ENCODE measurements at places on chromosomes 7 and 10. TPM values are rescaled to one million over a fixed set of nuclear protein-coding genes. Genes with fewer than 3 reads are reported as not detected.

DNA sequence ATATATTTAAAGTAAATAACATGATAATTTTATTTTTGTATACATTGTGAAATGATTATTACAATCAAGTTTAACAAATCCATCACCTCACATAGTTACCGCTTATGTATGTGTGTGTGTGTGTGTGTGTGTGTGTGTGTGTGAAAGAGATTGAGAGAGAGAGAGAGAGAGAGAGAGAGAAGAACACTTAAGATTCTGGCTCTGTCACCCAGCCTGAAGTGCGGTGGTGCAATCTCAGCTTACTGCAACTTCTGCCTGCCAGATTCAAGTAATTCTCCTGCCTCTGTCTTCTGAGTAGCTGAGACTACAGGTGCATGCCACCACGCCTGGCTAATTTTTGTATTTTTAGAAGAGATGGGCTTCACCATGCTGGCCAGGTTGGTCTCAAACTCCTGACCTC is 17.8 kb downstream of the LYZL1 start:
- no peak for DNase-seq

Gene AP4M1
- 26.1 TPM for polyA plus RNA-seq

DNA sequence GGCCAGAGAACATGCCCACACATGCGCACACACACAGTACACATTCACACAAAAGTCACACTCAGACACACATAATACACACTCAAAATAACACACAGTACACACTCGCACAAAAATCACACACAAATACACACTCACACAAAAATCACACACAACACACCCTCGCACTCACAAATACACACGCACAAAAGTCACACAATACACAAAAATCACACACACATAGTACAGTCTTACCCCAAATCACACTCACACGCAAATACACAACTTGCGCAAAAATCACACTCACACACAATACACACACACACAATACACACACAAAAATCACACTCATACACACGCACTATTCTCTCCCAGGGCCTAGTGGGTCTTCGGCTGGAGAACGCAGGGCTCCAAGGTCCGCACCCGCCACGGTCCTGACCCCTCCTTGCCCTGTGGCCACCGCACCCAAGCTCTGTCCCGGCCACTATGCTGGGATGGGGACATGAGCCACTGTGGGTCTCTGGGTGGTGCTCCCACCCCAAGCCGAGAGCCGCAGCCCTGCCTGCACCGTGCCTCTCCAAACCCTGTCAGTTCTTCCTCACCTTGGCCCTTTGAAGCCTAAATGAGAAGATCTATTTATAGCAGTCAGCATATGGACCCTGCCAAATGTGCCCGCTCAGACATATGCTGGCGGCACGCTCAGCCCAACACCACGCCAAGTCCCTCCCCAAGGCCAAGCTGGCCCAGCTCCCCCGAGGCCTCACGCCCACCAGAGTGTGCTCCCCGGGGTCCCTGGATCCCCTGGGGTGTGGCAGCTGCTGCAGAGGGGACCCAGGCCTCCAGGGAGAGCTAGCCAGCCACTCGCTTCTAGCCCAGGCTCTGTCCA is 55.9 kb downstream of the ELFN1 start:
- DNase-seq = no peak

- DNase-seq = no peak
Measured at GRCh38 chr7:101494602-101495329, 132.1 kb downstream of the COL26A1 start.

DNA sequence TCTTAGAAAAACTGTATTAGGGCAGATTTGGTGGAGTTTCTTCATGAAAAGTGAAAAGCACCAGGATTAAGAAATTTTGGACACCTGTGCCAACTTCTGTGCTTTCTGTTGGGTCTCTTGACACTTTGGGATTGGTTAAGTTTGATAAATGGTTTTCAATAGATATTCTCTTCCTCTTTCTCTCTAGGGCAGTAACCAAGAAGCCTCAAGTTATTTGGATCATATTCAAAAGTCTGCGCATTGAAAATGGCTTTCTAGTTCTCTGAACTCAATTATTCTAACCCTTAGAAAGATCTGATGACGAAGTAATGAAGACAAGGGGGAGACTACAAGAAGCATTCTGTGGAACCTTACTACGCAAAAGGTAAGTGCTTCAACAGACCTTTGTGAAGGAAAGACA is 144.0 kb upstream of the CCDC6 start:
- no peak for DNase-seq

Gene PIK3CG
- polyA plus RNA-seq = 3.0 TPM

DNA sequence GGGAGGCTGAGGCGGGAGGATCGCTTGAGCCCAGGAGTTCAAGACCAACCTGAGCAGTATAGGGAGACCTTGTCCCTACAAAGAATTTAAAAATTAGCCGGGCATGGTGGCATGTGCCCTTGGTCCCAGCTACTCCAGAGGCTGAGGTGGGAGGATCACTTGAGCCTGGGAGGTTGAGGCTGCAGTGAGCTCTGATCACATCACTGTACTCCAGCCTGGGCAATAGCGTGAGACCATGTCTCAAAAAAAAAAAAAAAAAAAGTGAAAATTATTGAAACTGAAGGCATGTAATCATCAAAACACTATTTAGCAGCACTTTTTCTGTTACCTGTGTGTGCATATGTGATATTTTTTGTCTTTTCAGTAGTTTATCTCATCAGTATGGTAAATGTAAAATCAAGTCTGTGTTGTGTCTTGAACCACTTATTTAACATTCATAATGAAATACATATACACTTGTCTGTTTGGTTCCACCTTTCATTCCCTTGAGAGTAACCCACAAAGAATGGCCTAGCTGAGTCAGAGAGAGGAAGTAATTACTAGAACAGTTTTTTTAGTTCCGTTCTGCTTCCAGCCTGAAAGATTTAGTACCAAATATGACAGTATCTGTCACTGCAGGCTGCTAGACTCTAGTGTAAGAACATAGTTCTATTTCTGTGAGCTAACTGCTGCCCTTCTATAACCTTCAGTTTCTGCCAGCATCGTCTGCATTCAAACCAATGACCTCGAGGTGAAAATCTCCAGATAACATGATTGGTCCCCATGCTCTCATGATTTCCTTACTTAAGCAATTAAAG is 68.6 kb downstream of the MMRN2 start:
- no peak for DNase-seq

GRCh38 chr7:116570306-116570705 is 45.5 kb downstream of the CAV1 start:
- DNase-seq = no peak

Gene SAMD8
- polyA plus RNA-seq = 15.0 TPM

DNA sequence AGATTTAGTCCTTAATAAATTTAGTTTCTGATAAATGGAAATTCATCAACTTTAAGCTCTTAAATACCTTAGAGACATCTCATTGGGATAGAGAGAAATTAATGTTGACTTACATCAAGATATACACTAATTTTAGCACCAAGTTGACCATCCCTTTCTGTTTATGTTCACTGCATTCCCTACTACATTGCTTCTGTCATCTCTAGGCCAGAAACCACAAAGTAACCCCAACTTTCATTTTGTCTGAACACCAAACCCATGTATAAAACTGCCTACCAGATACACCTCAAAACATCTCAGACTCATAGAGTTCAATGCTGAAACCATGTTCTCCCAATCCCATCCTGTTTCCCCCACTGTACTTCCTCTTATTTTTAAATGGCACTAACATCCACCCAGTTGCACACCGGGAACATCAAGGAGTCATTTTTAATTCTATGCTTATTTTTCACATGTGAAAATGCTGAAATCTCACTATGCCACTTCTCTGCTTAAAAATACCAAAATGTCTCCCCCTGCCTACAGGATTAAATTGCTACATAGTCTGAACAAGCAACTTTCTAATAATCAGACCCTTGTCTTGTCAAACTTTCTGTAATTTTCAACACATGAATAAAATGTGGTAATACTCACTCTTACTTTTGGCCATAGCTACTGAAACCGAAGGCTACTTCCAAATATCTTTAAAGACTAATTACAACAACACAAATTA is 201.6 kb downstream of the SEMA3D start:
- no peak for DNase-seq

GRCh38 chr7:66359656-66360211 is 154.6 kb downstream of the TPST1 start:
- no peak for DNase-seq

Gene PGAM2
- 1.5 TPM for polyA plus RNA-seq

Gene ABCB4
- polyA plus RNA-seq = 2.6 TPM

GRCh38 chr10:121609426-121610380 is 11.5 kb upstream of the FGFR2 start:
- no peak for DNase-seq

- DNase-seq = peak; percentile 64
Measured at GRCh38 chr7:139775829-139776266, 1.9 kb downstream of the HIPK2 start.

DNA sequence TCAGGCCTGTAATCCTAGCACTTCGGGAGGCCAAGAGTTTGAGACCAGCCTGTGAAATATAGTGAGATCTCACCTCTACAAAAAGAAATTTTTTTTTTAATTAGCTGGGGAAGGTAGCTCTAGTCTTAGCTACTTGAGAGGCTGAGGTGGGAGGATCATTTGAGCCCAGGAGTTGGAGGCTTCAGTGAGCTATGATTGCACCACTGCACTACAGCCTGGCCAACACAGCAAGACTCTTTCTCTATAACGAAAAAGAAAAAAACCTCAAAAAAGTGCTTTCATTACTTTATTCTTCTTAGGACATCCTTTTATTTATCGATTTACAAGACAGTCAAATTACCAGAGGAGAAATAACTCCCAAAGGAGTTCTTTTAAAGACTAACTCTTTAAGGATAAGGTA is 49.4 kb upstream of the EXOC4 start:
- no peak for DNase-seq

Gene LEP
- not detected for polyA plus RNA-seq

GRCh38 chr7:44375926-44376342 is 50.5 kb upstream of the CAMK2B start:
- no peak for DNase-seq

- no peak for DNase-seq
Measured at GRCh38 chr10:62627983-62628382, 176.5 kb upstream of the ADO start.

Gene AKR1C4
- not detected for polyA plus RNA-seq

DNA sequence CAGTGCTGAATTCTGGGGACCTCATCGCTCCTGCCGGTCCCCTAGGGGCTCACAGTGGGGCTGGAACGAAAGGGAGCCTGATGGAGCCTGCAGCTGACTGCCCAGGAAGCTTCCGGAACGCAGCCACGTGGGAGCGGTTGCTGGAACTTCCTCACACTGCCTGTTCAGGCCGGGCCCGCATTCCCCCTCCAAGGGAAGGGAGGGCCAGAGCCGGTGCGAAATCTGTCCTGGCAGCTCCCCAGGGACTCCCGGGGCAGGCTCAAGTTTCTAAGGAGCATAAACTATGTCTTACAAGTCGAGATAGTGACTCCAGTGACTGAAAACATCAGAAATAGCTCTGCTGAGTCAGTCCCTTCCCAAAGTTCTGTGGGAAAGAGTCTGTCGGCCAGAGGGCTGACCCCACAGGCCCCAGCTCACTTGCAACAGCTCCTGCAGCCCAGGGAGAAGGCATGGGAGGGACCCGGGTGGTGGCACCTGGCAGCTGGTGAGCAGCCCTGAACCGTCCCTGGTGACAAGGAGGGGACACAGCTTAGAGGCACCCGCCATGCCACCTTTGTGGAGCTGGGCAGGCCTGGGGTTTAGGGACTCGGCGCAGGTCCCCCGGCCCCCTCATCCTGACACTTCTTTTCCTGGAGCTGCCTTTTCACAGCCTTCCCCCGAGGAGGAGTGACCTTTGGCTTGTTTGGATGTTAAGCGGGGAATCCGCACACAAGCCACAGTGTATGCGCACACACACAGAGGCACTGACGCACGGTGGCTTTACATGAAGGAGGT is 47.6 kb downstream of the PDGFA start:
- peak; percentile 81 for DNase-seq

GRCh38 chr10:7561985-7562384 is 104.8 kb downstream of the ITIH5 start:
- DNase-seq = no peak

DNA sequence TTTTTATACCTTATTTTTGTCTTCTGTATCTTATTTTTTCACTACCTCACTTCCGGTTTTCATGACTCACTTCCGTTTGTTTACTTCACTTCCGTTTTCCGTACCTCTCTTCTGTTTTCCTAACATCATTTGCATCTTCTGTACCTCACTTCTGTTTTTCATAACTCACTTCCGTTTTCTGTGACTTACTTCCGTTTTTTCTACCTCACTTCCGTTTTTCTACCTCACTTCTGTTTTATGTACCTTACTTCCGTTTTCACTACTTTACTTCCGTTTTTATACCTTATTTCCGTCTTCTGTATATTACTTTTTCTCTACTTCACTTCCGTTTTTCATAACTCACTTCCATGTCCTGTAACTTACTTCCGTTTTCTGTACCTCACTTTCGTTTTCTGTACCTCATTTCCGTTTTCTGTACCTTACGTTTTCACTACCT is 492.5 kb upstream of the AKR1E2 start:
- DNase-seq = no peak

DNA sequence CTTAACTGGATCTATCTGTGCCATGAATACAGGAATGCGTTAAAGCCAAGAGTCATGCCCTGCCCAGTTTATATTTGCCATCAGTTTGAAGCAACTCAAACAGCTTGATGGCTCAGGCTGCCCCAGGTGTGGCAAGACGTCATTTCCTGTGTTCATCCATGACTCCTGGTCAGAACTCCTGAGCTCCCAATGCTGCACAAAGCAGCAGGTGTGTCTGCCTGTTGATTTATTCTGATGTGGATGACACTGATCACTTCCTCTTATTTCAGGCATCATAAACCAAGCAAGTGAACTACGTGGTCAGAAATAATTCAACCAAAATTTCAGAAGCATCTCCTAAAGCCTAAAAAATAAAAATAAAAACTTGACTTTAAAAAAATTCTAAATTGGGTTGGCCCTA is 68.5 kb downstream of the EZH2 start:
- DNase-seq = no peak

- DNase-seq = no peak
Measured at GRCh38 chr10:84818961-84819360, 490.6 kb downstream of the CCSER2 start.

Gene OR6B1
- not detected for polyA plus RNA-seq

- no peak for DNase-seq
Measured at GRCh38 chr10:117716889-117717288, 174.3 kb downstream of the EMX2 start.

DNA sequence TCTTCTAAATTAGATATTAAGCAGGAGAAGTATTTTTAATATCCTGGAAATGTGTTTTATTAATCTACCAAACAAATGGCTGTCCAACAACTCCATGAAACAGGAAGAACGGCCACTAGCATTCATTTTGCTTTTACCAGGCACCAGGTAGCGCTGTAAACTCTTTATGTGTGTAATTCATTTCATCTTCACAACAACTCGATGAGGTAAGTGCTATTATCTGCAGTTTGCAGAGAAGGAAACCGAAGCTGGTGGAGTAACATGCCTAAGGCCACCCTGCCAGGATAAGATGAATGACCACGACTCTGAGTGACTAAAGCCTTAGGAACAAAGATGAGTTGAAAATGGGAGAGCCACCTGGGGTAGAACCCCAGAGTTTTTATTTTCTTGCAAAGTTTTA is 101.2 kb downstream of the KIAA1217 start:
- DNase-seq = no peak

DNA sequence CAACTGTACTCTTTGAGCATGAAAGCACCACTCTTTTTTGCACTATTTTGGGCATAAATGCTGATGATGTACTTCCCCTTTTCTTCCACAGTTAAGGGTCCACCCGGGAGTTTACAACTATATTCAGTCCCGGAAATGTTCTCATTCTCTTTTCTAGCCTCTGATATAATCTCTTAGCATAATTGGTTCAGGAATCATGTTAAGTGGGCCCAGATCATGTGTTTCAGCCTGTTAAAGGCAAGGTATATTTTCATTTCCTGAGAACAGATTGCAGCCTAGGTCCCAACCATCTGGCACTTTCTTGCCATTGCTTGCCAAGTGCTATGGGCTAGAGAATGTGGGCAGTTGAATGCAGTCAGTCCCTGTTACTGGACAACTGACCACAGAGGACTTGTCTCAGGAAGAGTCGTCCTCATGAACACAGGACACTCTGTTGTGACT is 111.4 kb upstream of the GLCCI1 start:
- DNase-seq = no peak

All from left renal pelvis (tissue), 4 donors.